ENCODE measurements at places on chromosomes 16 and 17.

- no peak for DNase-seq
Measured at GRCh38 chr17:79843474-79843815, 4.2 kb upstream of the CBX4 start.

GRCh38 chr17:82383411-82383810 is 11.8 kb downstream of the UTS2R start:
- peak; percentile 25 for DNase-seq

DNA sequence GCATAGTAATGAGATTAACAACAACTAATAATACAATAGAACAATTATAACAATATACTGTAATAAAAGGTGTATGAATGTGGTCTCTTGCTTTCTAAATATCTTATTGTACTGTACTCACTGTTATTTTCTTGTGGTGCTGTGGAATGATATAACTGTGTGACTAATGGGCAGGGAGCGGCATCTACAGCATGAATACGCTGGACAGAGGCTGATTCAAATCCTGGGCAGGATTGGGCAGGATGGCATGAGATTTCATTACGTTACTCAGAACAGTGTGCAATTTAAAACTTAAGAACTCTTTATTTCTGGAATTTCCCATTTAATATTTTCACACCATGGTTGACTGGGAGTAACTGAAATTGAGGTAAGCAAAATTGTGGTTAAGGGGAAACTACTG is 1239.8 kb upstream of the GOT2 start:
- DNase-seq, result no peak

GRCh38 chr17:14299280-14300141 is 1.4 kb upstream of the HS3ST3B1 start:
- no peak for DNase-seq

GRCh38 chr16:30484887-30485286 is 12.3 kb downstream of the ITGAL start:
- DNase-seq, result no peak

DNA sequence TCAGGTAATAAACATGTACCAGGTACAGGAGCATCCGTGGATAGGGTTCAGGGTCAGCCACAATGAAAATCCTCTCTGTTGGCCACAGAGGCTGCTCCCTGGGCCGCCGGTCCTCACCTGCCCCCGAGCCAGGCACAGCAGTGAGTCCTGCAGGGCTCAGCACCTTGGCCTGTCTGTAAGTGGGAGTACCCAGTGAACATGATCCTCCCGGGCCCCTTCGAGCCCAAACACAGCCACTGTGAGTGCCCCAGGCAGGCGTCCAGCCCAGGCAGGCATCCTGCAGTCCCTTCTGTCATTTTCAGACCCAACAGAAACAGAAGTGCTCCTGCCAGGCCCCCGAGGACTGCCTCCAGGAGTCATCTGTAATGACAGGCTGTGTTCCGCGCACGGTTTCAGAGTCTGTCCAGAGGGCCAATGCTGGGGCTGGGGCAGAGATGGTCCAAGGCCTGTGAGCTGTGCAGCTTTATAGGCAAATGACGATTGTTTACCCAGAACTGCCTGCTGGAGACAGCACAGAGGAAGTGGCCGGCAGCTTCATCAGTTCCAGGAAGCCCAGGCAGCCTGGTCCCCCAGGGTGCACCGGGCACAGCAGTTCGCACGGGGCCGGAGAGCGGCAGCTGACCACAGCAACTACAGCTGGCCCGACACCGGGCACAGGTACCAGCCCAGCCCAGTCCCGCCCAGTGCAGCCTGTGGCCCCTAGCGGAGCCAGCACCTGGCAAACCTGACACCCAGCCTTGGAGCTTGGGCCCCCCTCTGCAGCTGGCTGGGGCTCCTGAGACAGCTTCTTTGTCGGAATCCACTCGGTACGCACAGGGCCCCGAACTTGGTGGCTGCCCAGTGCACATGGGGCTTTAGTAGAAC is 13.2 kb downstream of the SLC7A5 start:
- no peak for DNase-seq

GRCh38 chr16:89230255-89230654 is 12.8 kb downstream of the ZNF778 start:
- peak; percentile 35 for DNase-seq

- no peak for DNase-seq
Measured at GRCh38 chr17:76714822-76715495, 4.2 kb upstream of the MXRA7 start.

DNA sequence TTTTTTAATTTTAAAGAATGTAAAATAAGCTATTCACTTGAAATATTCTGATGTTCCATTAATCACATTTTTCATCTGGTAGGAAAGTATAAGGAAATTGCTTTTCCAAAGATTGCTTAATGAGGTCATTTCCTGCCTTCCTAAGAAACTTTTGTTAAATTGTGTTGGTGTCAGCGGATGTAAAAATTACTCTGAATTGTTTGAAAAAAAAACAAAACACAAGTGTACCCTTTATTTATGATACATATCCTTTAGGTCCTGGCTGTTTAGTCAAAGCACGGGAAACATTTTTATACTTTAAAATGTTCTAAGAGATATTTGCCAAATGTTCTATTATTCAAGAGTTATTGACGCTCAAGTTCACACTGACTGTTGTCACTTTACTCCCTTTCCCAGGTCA is 1357.4 kb upstream of the GOT2 start:
- DNase-seq, result no peak

GRCh38 chr17:68572138-68572842 is 28.9 kb downstream of the FAM20A start:
- no peak for DNase-seq

DNA sequence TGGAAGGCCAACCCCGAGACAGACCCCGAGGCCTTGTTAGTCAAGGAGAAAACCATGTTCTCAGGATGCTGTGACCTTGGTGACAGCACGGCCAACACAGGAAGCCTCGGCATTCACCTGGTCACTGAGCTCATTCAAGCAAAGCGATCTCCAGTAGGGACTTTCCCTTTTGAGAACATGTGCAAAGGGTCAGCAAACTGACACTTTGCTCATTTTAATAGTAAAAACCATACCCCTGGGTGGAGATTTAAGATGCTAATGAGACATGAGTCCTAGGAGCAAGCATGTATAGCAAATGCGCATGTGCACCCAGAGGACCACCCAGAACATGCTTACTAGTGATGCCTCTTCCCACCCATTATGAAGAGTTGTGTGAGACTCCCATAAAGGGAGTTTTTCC is 5.7 kb upstream of the SULT1A2 start:
- no peak for DNase-seq

DNA sequence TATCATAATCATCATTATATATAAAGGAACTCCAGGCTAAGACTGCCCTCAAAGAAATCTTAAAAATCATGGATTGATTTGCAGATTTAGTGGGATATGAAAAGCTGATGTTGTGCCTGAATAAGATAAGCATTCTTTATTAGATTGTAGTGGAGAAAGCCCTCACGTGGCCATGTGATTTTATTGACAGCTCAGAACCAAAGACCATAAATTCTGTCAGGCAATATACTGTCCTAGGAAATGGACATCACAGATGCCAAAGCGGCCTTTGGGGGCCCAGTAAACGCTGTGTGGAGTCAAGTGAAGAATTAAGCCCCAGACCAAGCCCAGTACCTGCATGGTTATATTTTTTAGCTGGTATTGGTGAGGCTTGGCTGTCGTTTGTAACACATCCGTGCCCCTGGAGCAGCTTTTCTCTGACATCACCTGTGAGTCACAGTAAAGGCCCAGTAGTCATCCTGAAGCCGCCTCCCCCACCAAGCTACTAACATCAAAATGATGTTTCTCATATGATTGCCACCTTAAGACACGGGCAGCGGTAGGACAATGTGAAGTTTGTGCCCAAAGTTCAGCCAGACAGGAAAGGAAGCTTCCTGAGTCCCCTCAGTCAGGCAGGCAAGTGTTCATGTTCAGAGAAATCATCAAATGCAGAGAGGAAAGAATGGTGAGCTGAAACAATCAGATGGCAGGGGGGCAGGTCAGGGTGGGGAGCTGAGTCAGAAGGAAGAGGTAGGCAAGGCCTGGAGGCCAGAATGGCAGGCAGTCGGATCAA is 209.4 kb downstream of the IRX3 start:
- no peak for DNase-seq

GRCh38 chr17:11900041-11900476 is 97.2 kb downstream of the ZNF18 start:
- no peak for DNase-seq

DNA sequence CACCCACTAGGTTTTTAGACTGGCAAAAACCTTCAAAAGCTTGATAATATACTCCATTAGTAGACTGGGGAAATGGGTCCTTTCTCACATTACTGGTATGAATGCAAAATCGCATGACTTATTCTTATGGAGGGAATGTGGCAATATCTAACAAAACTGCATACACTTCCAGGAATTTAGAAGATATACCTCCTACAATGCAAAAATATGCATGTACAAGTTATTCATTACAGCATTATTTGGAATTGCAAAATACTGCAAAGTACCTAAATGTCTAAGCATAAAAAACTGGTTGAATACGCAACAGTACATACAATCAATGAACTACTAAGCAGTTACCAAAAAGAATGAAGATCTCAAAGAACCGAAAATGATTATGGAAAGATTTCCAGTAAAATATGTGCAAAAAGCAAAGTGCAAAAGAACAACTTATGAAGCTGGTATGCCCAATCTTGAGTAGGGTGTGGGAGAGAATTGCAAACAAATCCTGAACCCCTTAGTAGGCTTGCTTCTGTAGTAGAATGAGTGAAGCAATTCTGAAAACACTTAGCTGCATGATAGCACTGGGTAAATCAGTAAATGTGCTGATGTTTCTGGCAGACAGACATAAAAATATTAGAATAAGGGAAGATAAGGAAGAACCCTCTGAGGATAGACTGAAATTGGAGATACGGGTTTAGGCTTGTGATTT is 180.1 kb downstream of the PARN start:
- no peak for DNase-seq

GRCh38 chr16:57372372-57373116 is at the start of gene CX3CL1:
Gene CX3CL1, plus strand, starts transcription at chr16:57372490. Its CDS starts 79 bp downstream, at chr16:57372569.
- no peak for DNase-seq

DNA sequence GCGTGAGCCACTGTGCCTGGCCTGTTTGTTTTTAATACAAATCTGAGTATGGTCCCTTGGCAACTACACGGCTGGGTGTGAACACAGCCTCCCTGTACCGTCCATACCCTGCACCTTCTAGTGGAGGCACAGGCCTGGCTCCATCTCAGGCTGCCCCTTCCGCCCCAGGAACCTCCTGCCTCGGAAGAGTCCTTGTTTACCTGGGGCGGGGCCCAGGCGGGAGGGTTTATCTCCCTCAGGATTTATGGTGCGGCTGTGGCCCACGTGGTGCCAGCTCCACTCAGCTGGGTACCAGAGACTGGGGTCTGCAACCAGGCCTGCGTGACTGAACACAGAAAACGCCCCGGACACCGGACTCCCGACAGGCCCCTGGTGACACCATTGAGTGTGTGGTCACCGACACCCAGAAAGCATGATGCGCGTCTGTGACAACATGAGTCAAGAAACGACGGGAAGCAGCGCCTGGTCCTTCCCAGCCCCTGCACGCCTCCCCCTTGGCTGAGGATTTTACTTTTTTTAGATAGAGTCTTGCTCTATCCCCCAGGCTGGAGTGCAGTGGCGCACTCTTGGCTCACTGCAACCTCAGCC is 19.0 kb downstream of the UNKL start:
- DNase-seq, result no peak

DNA sequence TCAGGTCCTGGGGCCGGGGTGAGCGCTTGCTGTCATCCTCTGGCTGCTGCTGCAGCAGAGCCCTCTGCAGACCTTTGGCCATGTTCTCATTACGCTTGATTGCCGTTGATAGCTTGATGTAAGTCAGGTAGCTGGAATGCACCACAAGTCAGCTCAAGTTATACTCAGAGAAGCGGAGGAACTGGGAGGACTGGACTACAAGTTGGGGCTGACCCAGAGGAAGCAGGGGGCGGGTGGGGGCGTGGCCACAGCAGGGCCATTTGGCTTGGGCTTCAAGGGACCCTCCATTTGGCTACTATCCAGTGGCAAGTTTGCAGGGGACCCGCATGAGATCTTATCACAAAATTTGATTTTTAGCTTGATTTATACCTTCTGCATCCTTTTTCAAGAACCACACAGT is 19.0 kb upstream of the EVPL start:
- no peak for DNase-seq

- DNase-seq, result no peak
Measured at GRCh38 chr16:82295290-82296201, 125.5 kb upstream of the MPHOSPH6 start.

- no peak for DNase-seq
Measured at GRCh38 chr16:56777001-56777400, 47.1 kb downstream of the NUP93 start.

- DNase-seq, result no peak
Measured at GRCh38 chr16:87056551-87056950, 260.6 kb downstream of the C16orf95 start.

DNA sequence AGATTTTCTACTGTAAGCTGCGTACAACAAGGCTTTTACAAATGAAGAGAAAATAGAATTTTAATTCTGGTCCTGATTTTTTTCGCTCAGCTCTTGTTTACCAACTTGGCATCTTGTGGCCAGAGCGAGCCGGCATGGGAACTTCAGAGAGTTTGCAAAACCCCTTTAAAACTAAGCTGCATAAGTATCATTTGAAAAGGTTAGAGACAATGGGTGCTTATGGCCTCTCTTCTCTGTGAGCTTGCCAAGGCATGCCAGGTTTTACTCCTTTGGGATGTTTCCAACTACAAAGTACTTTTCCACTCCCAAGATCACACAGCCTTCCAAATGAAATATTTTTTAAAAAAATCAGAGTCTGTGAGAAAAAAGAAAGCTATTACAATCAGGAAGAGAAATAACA is 62.4 kb upstream of the FA2H start:
- DNase-seq, result no peak

DNA sequence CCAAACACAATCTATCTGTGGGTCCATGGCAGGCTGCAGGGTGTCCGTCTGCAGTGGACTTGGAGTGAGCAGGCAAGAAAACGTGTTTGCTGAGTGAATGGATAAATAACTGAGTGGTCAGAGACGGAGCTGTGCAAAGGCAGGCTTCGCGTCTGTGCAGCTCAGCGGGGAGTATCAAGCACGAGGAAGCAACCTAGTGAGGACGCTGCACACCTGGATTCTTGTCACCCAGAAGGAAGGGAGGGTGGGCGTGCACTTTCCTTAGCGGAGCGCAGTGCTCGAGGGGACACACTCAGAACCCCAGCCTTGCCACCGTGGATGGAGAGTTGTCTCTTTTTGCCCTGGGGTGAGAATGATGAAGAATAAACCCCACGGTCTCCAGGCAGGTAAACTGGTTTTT is 1.5 kb upstream of the RCVRN start:
- no peak for DNase-seq

GRCh38 chr17:62870030-62870541 is 62.0 kb upstream of the MARCHF10 start:
- peak; percentile 52 for DNase-seq

GRCh38 chr16:9755081-9755480 is 427.1 kb downstream of the GRIN2A start:
- DNase-seq, result no peak

DNA sequence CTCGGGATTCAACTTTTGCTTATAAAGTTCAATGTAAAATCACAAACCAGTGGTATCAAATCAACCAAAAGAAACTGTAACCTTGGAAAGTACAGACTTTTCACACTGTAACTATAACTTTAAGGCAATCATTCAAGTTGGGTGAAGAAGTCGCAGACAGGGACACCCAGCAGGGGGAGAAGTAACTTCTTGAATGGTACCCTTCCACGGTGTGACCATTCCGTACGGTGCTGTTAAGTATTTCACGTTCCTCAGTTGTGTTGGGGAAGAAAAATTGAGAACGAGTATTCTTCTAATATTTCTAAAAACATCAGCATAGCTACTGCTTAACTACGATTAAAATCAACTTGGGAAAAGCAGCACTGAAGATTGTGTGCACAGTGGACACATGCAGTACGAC is 55.8 kb downstream of the MYH10 start:
- no peak for DNase-seq

- no peak for DNase-seq
Measured at GRCh38 chr17:7080456-7081041, 498 bp upstream of the CLEC10A start.

Data from NCI-H774 (cell line).